ENCODE measurements at places on chromosomes 12 and 14. TPM values are rescaled to one million over a fixed set of nuclear protein-coding genes. Genes with fewer than 3 reads are reported as not detected.

Gene SERPINA12
- not detected for total RNA-seq

Gene BMP4
- total RNA-seq, result 8.7 TPM

Gene SOAT2
- total RNA-seq, result 0.07 TPM

DNA sequence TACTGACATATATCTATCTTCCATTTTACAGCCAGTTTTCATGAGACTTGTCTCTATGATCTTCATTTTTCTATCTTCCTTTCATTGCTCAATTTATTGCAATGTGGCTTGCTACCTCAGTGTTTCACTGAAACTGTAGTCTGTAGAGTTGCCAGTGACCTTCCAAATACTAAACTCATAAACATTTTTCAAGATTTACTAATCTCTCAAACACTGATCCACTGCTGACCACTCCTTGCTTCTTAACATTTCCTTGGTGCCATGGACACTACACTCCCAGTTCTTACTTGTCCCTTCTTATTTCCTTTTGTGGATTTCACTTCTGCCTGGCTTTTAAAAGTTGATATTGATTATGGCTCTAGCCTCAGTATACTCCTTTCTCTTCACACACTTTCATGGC, 95.4 kb upstream of the SLCO1C1 start:
- no peak for DNase-seq

- no peak for DNase-seq
Measured at GRCh38 chr12:129622566-129622965, 281.3 kb downstream of the TMEM132D start.

- DNase-seq, result no peak
Measured at GRCh38 chr14:56206596-56206995, 88.4 kb downstream of the PELI2 start.
